ENCODE measurements at places on chromosomes 4 and X.

- no peak for DNase-seq
Measured at GRCh38 chr4:76883147-76883546, 14.8 kb downstream of the SOWAHB start.

DNA sequence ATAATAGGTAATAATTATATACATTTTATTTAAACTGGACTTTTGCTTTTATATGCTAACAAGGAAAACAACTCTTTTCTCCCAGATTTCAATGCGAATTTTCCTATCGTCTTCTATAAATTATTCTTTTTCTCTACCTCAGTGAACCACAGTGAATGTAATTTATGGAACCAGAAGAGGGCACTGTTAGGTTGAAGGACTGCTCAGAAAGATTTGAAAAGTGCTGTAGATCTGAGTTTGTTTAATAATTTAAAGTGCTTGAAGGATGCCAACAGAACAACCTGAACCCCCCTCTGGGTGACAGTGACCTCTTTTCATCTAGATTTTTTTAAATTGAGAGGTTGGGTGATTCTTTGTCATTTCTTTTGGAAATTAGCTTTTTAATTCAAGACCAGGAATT is 54.9 kb downstream of the PHOX2B start:
- DNase-seq: no peak

- DNase-seq: no peak
Measured at GRCh38 chr4:129545599-129546278, 449.8 kb downstream of the C4orf33 start.

- no peak for DNase-seq
Measured at GRCh38 chr4:9758641-9759317, 22.7 kb upstream of the DRD5 start.

DNA sequence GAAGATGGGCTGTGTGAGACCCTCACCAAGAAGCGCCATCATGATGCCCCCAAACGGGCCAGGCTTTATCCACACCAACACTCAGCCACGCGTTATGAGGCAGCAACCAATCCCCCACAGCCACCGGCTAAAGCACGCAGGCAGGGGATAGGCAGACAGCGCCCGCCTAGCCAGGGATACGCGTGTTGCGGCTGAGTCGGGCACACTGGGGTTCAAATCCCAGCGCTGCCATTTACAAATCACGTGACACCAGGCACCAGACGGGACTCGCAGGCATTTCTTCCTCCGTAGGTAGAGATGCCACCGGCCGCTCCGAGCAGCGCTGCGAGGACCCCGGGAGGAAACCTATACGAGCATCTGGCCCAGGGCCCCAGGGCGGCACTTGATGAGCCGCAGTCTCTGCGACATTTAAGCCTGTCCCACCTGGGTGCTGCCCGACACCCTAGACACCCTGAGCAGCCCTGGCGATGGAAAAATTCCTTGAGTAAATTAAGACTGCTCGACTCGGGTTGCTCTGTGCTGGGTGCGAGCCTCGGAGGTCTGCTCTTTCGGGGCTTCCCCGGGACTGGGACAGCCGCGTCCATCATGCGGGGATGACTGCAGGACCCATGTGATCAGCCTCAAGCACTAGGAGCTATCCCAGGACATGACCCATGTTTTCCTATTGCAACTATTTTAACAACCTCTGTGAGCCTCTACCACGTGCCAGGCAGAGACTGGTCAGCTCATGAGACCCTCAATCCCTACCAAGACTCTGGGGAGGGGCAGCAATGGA is 6.3 kb downstream of the ABLIM2 start:
- no peak for DNase-seq

GRCh38 chr4:108592674-108592986 is 27.7 kb upstream of the RPL34 start:
- no peak for DNase-seq

- no peak for DNase-seq
Measured at GRCh38 chrX:154731881-154732280, 19.0 kb downstream of the GAB3 start.

DNA sequence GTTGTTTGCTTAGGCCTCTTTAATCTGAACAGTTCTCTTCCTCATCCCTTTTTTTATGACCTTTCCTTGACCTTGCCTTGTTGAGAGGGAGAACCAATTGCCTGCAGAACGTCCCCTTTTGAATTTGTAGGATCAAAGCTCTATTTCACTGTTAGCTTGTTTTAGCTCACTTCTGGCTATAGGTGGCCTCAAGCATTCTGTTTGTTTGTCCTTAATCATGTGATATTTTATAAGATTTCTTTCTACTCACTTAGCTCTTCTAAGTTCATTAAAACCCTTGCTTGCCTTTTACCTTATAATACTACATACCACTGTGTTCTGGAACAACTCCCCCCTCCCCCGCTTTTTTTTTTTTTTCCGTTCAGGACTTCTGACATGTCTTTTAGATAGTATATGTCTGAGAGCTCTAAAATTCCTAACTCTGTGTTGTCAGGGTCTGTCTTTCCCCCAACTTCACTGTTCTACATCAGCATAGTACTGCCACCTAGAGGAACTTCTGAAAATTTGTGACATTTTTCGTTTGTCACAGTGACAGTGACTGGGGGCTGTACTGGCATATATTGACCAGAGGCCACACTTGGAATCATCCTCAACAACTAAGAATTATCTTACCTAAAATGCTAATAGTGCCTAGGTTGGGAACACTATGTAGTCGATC is 128.5 kb downstream of the LARP7 start:
- DNase-seq: no peak

DNA sequence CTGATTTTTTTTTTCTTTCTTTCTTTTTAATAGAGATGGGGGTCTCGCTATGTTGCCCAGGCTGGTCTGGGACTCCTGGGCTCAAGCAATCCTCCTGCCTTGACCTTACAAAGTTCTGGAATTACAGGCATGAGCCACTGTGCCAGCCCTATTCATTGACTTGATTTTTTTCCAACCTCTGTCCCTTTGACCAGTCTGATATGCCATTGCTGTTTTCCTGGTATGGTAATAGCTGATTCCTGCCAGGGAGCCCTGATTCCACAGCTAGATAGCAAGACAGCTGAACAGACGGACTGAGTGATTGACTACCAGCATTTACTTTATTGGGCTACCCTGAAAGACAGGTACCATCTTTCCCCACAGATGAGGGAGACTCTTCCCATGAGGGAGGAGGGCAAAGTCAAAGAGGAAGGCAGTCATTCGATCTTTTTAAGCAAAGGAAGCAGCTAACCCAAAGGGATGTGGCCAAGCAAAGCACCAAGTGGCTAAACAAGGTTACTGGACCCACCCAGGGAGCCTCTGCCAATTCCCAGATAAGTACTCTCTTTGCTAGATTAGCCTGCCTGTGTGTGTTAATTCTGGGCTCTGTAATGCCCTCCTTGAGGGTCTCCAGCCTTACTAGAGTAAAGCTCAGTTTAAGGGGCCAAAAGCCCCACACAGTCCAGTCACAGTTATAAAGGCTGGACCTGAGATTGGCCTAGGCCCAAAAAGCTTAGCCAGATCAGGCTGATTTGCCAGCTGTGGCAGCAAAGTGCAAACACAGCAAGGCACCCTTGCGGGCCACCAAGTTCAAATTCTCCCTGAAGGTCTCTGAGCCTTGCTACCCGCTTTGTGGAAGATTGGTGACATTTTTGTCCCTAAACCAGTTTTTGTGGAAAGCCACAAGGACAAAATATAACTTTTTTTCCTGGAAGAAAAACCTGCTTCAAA is 192.4 kb upstream of the GPC4 start:
- no peak for DNase-seq

GRCh38 chr4:185566425-185566824 is 31.1 kb upstream of the PDLIM3 start:
- no peak for DNase-seq

- no peak for DNase-seq
Measured at GRCh38 chr4:25703731-25704388, 48.2 kb downstream of the SLC34A2 start.

- DNase-seq: no peak
Measured at GRCh38 chr4:39295784-39296183, 70.4 kb downstream of the RFC1 start.

GRCh38 chr4:188839704-188840103 is 700.5 kb downstream of the TRIML1 start:
- DNase-seq: no peak

DNA sequence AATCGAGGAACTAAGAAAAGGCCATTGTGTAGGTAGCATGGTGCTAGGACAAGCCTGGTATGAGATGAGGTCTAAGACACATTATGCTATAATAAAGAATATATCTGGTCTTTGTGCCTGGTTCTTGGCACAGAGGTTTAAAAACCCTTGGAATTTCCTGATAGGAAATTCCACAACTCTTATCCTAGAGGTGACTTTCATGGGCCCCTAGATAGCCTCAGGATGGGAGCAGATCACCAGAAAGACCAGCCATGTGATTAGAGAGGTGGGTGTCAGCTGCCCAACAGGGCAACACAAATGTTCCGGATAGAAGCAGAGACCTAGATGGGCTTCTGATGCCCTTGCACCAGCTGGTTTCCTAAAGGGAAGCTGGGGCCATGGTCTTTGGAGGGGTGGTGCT is 107.2 kb downstream of the SCD5 start:
- DNase-seq: no peak

GRCh38 chrX:21873063-21873775 is 17.4 kb downstream of the YY2 start:
- DNase-seq: no peak

DNA sequence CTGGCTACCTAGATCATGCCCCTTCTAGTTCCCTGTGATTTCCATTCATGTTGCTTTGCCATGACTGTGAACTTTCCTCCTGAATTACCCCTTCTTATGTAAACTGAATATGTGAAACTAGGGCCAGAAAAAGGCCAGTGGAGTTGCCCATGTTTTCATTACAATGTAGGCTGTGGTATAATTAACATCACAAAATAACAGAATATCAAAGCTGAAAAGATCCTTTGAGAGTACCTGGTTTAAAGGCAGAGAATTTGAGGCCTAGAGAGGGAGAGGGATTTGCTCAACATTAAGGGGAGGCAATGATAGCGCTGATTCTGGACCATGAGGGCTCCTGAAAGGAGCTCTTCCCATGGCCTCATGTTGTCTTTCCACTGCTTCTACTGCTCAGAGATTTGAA is 392.2 kb downstream of the OPHN1 start:
- DNase-seq: no peak

DNA sequence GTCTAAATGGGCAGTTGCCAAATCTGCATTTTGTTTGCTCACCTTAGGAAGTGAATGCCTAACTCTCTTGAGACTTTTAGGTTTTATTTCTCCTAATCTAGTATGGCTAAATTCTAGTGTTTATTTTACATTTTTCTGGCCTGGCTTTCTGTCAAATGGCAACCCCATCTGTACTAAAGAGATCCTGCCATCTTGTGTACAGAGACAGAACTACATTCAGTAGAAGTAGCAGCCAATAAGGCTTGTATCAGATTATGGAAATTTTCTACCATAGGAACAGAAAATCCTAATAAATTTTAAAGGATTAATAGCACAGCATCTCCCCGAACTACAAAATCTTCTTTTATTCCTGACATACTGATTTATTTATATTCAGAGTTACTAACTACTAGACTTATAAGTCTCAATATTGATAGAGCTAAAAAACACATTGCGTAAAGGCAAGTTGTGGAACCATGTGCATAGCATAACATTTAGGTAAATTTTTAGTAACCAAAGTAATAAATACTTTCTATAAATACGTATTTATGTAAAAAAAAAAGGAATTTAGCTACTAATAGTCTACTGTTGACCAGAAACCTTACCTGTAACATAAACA is 45.5 kb downstream of the TMEM144 start:
- DNase-seq: no peak

DNA sequence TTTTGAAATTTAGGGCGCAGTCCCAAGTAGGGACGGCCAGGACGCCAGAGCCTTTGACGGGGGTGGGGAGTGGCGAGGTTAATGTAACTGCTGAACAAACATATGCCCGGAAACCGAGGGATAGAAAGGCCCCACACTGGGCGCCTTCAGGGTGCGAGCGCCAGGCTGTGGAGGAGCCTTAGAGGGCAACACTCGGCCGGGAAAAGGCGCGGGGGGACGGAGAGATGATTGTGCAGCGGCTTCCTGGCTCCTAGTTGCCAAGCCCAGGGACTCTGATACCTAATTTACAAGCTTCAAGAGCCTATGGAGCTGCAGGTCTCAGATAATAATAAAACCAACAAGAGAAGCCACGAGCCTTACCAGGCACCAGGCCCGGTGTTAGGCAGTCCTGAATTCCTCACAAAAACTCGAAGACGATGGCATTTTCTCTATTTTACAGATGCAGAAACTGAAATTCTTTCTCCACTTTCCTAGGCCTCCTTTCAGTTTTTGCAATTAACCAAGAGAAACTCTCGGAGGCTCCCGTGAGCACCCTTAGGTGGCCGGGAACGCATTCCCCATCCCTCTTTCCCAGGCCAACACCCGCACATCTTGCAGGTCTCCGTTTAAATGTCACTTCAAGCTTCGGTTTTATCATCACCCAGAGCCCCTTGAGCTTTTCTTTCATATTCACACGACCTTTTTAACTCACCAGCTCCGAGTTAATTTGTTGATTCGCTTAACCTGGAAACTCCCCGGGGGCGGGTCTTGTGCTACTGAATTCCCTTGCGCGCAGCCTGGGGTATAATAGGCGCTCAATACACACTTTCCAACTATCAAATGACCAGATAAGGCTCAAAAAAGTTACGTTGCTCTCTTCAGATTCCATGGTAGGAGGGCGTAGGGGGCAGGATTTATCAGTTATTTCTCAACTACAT is 6.4 kb upstream of the GSX2 start:
- no peak for DNase-seq

- DNase-seq: no peak
Measured at GRCh38 chrX:109327251-109327650, 154.6 kb downstream of the GUCY2F start.

- no peak for DNase-seq
Measured at GRCh38 chr4:138494931-138495330, 252.8 kb upstream of the SLC7A11 start.

GRCh38 chr4:163085085-163085484 is 81.6 kb downstream of the NAF1 start:
- no peak for DNase-seq
